Cardiac muscle cell (in vitro differentiated cells and primary cell): ENCODE measurements at places on chromosomes 6 and 20.
A peak's percentile ranks its signal among the peaks of the same experiment; 100 is the strongest.

DNA sequence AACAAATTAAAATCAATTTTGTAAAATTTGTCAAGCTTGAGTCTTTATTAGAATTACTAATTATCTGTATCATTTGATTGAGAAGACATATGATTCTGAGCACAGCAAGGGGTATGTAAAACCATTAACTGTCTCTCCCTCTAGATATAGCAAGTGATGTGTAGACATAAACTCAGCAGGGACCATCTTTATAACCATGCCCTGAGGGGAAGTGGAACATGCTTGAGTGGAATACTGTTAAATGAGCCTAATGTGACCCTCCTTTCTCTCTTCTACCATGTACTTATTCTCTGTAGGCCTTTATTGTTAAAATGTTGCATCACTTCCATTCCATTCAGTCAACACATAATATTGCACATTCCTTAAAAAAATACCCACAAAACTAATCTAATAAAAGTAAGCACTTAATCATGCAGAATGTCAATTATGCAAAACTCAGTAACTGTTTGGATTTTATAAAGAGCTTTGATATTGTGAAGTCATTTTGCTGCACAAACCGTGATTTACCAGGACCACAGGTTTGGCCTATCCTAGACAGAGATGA lies 896.6 kb upstream of the MANEA start:
- no peak for DNase-seq

DNA sequence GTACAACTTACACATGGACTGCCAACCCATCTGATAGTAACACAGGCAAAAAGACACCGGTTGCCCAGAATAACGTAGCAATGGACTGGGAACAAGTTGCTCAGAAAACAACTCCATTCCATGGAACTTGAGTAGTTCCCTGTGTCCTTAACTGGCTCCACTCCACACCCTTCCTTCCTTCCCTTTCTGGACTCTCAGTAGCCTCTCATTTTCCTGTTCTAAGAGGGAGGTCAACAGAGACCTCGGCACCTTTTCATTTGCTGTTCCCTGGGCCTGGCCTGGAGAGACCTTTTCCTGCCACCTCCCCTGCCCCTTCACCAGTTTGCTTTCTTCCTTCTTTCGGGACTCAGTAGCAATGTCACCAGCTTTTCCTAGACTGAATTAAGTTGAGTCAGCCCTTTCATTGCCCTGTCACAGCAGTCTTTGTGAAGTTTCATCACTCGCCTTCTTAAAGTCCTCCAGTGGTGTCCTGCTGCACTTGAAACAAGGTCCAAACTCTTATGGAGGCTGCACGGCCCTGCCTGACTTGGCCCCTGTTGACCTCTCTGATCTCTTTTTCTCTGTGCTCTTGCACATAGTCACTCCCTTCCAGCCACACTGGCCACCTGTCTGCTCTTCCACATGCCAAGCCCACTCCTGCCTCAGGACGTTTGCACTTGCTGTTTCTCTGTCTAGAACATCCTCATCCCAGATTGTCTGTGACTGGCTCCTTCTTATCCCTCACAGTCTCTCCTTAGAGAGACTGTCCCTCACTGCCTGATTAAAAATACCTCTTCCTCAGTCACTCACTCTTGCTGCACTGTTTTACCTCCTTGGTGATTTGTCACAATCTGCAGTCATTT lies 90.8 kb downstream of the KCNB1 start:
- DNase-seq: no peak

DNA sequence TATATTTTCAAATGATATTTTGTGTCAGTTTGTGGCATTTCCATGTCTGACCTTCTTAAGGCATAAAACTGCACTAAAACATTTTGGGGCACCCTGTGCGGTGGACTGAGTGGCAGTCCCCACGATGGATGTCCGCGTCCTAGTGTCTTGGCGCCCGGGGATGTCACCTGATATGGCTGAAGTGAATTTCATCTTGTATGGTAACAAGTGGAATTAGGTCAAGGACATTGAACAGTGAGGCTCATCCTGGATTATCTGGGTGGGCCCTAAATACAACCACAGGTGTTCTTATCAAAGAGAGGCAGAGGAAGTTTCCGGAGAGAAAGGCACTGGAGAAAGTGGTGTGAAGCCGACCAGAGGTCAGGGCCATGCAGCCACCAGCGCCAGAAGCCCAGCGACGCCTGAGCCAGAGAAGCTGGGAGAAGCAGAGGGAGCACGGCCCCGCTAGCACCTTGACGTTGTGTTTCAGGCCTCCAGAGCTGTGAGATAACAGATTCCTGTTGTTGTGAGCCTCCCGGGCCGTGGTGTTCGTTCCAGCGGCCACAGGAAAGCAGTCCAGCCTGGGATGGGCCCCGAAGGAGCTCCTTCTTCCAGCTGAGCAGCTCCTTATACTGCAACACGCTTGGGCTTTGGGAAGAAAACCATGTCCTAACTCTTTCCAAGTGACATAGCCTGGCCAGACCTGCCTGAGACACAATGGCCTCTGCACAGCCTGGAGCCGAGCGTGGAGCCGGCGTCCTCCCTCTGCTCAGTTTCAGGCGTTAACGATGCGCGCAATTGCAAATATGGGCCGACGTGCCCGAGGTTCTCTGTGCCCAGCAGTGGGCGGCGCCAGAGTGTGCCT lies 22.5 kb downstream of the THBS2 start:
- no peak for DNase-seq

- no peak for DNase-seq
Measured at GRCh38 chr6:157209865-157210530, 113.3 kb downstream of the TMEM242 start.

GRCh38 chr6:28125401-28125800 lies 992 bp downstream of the ZSCAN16 start:
- no peak for DNase-seq

DNA sequence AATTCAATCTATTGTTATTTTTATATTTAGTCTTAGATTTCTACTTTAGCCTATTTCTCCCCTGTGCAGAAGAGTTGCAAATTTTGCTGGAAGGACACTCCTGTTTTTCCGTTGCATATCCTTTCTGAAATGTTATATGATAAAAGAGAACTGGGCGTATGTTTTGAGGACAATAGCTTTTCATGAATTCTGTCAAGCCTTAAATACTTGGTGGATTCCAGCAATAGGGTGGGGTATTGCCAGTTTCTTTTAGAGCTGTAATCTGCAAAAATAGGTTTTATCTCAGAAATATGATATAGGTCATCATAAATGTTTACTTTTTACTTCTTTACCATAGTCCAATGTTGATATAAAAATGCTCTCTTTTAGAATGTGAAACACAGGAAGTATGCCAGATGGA lies 42.0 kb downstream of the VTA1 start:
- no peak for DNase-seq

- no peak for DNase-seq
Measured at GRCh38 chr6:87351583-87351982, 7.0 kb downstream of the C6orf163 start.

GRCh38 chr6:42366999-42367352 lies 84.8 kb downstream of the TRERF1 start:
- DNase-seq: no peak

DNA sequence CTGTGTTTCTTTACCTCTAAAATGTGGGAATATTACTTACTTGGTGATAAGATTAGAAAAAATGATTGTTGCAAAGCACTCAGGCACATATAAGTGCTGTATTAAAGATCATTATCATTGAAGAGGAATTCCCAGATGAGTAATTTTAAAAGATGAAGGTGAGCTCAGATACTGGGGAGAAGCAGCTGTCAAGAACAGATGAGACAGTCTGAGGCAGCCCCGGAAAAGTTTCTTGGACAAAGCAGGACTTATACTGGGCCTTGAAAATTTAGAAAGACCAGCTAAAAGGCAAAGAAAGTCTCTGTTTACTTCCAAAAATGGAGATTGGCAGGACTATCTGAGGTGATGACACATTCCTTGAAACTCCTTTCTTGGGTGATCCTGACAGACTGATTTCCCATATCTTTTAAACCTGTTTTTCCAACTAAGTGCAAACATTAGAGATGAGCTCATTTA lies 93.8 kb upstream of the MARCKS start:
- no peak for DNase-seq

GRCh38 chr6:31490115-31490873 lies 7.7 kb upstream of the MICB start:
- no peak for DNase-seq

GRCh38 chr6:124223611-124224345 lies 420.1 kb downstream of the NKAIN2 start:
- DNase-seq: no peak

DNA sequence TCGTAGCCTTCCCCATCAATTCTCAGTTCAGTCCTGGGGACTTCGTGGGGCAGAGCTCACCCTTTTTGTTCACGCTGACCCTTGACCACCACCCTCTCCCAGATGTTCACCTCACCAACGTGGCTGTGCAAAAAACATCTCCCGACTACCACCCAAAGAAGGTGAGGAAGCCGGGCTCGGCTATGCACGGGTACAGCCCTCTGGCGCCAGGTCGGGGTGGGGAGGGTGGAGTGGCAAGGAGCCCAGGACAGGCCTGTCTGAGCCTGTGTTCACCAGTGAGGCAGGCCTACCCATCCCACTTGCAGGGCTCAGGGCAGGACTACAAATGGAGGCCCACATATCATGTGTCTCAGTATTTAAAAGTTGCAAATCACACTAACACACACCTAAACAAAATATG lies 18.1 kb downstream of the PDRG1 start:
- no peak for DNase-seq

DNA sequence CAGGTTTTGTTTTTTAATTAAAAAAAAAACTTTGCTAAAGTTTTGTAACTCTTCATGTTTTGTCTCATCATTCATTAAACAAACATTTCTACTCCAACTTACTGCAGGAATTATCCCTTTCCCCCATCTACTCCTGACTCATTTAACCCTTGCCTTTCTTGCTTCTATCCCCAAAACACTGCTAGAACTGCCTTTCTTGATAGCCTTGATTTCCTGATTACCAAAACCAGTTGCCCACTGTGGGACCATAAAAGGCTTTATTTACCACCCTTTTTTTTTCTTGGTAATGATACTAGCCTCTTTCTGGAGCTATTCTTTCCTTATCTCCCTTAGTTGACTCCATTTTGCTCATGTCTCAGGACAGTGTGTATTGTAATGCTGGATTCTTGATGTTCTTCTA lies 15.3 kb downstream of the AFDN start:
- no peak for DNase-seq

GRCh38 chr20:17568972-17569521 lies 828 bp upstream of the DSTN start:
- peak; percentile 92 for DNase-seq

- DNase-seq: no peak
Measured at GRCh38 chr6:87196275-87196842, 41.0 kb downstream of the ZNF292 start.

DNA sequence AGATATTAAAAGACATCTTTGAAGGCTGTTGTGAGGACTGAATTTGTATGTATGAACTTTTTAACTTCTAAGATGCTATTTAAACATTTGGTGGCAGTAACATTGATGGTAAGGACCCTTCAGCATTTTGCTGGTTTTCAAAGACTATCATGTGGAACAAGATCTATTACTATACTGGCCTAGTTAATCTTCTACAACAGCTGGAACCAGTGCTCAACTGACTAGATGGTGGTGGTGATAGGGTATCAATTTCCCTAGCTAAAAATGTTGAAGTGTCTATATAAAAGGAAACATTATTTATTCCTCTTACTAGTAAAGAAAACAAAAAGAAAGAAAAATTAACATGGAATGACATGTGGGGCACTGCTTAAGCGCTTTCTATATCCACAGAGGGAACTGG lies 195.7 kb downstream of the TASP1 start:
- no peak for DNase-seq

- DNase-seq: peak; percentile 83
Measured at GRCh38 chr6:41568585-41569384, 22.6 kb downstream of the FOXP4 start.

GRCh38 chr6:108419934-108420609 lies 125.2 kb downstream of the AFG1L start:
- DNase-seq: no peak

GRCh38 chr20:21338291-21338690 lies 35.2 kb downstream of the XRN2 start:
- no peak for DNase-seq

DNA sequence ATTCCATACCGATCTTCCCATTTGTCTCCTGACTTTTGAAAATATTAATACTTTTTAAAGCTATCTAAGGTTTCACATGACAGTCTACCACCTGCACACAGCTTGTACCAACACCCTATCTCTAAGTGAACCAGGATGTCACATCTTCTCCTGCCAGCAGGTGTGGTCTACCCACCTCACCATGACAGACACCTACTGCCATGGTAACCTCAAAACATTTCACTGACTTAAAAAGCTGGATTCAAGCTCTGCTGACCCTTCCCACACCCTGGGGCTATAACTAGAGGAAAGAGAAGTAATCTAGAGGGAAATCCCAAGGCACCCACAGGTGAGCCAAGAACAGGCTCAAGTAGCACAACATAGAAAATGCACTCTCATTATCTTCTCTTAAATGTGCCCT lies 1.2 kb downstream of the SLC17A3 start:
- no peak for DNase-seq

DNA sequence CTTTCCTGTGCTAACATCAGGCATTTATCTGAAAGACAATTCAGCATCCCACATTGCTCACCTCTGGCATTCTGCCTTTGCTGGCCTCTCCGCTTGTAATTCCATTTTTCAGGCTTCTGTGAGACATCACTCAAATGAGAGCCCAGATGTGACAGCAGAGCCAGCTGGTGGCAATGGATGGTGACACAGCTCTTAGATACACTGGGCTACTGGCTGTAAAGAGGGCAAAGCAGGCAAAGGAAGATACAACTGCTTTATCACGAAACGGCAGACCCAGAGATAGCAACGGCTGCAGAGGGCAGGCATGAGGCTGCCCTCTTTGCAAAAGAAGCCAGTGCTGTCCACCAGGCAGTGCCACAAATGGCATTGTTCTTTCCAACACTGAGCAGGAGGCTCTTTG lies 329.8 kb downstream of the KIF16B start:
- DNase-seq: no peak

DNA sequence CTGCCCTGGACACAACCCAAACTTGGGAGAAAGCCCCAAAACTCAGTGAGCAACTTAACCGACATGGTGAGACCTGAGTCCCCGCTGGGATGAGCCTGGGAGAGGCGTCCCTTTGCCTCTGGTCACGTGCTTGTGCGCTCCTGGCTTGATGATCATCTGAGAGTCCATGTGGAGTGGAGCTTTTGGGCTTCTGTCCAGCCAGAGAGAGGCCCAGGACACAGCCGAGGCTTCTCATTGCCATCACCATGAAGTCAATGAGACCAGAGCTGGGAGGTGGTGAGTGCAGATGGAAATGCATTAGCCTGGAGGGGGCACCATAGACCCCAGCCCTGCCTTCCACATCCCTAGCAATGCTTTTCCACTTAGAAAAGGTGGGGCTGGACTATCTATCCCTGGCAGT lies 250.0 kb downstream of the SLC24A3 start:
- DNase-seq: no peak

- DNase-seq: no peak
Measured at GRCh38 chr6:135640449-135641111, 143.0 kb upstream of the AHI1 start.

DNA sequence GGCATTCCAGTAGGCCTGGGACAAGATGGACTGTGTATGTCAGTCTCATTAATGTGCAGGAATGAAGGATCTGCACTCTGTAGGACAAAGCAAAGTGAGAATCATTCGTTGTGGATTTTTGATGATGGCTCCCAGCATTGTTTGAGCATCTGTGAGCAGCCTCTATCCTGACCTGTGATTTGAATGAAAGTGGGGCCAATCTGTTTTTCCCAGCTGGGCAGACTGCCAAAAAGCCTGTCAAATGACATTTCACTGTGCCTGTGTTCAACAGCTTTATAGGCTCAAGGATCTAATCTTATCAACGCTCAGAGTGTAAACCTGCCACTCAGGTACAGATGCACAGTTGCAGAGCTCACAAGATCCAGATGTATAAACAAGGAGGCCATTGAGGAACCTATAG lies 86.7 kb upstream of the SYNDIG1 start:
- DNase-seq: no peak
